Ascending aorta (tissue), 2 donors: ENCODE measurements at places on chromosomes 4 and X.

GRCh38 chr4:1452431-1453051 lies 46.3 kb upstream of the NKX1-1 start:
- no peak overlapping the region for H3K4me3 ChIP-seq
- no peak overlapping the region for H3K27ac ChIP-seq
- H3K27me3 ChIP-seq, result no peaks in the 10 kb centered on the region
- no peak for DNase-seq
- no peaks in the 10 kb centered on the region for H3K4me1 ChIP-seq

DNA sequence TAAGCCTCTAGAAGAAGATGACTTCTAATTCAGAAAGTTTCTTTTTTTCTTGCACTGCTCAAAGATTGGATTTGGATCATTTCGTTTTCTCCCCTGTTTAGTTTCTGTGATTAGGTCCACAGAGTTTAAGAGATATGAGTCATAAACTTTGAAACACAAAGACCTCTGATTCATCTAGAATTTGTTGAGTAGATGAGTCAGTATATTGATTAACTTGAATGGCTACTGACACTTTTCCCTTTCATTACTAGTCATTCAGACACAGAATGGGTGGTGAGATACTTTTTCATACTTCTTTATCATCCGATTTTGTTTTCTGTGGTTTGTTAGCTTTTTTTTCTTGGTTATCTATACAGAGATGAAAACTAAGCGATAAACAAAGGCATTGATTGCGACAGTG lies 34.1 kb upstream of the AFF2 start:
- no peaks in the 10 kb centered on the region for H3K4me1 ChIP-seq
- no peak for DNase-seq
- H3K36me3 ChIP-seq, result no peaks in the 10 kb centered on the region
- H3K27me3 ChIP-seq, result no peaks in the 10 kb centered on the region

- H3K4me3 ChIP-seq, result no peak overlapping the region
- no peak for DNase-seq
- H3K27ac ChIP-seq, result no peak overlapping the region
- no peaks in the 10 kb centered on the region for H3K27me3 ChIP-seq
- H3K36me3 ChIP-seq, result no peaks in the 10 kb centered on the region
Observed at GRCh38 chr4:174549721-174550120, 27.4 kb upstream of the HPGD start.

DNA sequence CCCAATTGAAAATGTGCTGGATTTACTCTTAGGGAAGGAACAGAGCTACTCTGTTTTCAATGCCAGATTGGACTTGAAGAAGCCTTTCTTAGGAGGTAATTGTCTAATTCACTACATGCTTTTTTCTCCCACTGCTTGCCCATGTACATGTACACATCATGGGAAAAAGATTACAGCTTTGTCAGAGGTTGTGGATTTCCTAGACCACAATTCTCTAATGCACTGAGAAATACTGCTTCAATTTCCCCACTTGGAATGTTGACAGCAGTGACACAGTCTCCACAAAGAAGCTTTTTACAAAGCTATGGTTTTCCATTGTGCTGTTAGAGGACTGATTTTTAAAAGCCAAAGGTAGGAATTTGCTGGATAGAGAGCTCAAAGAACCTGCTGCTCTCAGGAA lies 19.5 kb downstream of the ZAR1 start:
- no peaks in the 10 kb centered on the region for H3K4me1 ChIP-seq
- no peaks in the 10 kb centered on the region for H3K27me3 ChIP-seq
- no peak for DNase-seq
- H3K4me3 ChIP-seq, result no peak overlapping the region
- peaks cover 60% of the 10 kb centered on the region for H3K36me3 ChIP-seq
- no peak overlapping the region for H3K27ac ChIP-seq

DNA sequence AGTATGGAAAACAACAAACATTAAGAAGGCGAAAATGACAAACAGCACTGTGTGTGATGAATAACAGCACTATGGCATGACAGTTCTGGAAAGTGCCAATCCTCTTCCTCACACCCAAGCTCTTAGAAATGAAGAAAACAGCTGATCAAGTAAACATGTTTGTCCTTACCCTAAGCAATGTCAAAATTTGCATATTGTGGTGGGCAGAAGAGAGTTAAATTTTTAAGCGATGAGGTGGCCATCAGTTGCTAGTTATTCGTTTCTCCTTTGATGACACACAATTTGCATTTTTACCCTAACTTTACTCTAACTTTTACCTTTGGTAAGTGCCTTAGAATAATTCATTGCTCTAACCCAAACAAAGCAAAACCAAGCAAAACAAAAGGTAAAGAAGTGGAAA lies 8.8 kb downstream of the PROM1 start:
- no peaks in the 10 kb centered on the region for H3K27me3 ChIP-seq
- H3K4me1 ChIP-seq, result no peaks in the 10 kb centered on the region
- H3K4me3 ChIP-seq, result no peak overlapping the region
- no peak overlapping the region for H3K27ac ChIP-seq
- no peak for DNase-seq

- H3K27ac ChIP-seq, result no peak overlapping the region
- no peaks in the 10 kb centered on the region for H3K27me3 ChIP-seq
- peaks cover 5% of the 10 kb centered on the region for H3K4me1 ChIP-seq
Observed at GRCh38 chr4:121030131-121030530, 42.2 kb downstream of the NDNF start.

DNA sequence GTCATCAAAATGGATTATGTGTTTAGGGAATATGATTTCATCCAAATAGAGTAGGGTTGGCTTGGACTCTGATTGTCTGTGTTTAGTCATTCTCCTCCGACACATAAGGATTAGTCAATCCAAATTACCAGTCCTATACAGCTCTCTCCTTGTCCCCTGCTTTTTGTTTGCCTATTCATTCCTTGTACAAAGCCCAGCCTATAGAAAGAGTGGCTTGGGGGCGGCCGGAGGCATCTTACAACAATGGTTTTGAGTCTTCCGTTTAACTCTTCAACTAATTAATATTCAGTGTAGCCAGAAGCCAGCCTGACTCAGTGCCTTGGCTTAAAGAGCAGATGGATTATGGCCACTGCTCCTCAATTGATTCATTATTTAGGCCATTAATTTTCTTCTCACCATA lies 796.6 kb upstream of the POU3F4 start:
- H3K27me3 ChIP-seq, result no peaks in the 10 kb centered on the region
- DNase-seq, result no peak
- no peaks in the 10 kb centered on the region for H3K4me1 ChIP-seq
- H3K27ac ChIP-seq, result no peak overlapping the region

DNA sequence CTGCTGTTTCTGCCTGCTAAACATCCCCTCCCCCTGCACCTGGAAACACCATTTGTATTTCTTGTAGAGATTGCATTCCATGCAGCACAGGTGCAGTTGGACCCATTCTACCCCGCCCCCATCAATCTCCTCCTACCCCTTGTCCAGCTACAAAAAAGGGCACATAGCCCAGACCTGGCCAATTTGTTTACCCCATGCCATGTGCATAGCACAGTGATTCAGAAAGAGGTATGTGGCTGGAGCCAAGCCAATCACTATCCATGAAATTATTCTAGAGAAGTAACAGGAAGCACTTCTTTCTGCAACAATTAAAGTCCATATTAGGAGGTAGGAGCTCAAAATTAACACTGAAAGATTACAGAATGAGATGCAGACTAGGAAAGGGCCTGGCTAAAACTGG lies 20.2 kb upstream of the TMEM184C start:
- no peak overlapping the region for H3K4me3 ChIP-seq
- no peaks in the 10 kb centered on the region for H3K36me3 ChIP-seq
- H3K27ac ChIP-seq, result peak overlapping the region; percentile 33
- peak; percentile 67 for DNase-seq

- DNase-seq, result no peak
- H3K4me1 ChIP-seq, result no peaks in the 10 kb centered on the region
- H3K4me3 ChIP-seq, result no peak overlapping the region
- H3K27ac ChIP-seq, result no peak overlapping the region
Observed at GRCh38 chrX:78377186-78377585, 49.8 kb upstream of the CYSLTR1 start.

DNA sequence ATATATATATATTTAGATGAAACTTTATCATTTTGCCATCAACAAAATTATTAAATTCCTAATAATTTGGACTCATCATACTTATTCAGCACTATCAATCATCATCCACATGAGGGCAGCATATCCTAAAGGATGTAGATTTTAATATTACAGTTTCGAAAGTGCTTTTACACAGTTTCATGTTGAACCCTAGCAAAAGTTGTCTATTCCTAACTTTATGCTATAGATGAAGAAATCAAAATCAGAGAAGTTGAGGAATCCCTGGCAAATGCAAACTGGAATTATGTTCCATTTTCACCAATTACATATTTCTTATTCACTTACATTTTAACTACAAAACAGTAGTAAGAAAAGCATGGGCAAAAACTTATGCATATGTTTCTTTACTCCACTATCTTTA lies 36.6 kb upstream of the UGT2A1 start:
- H3K4me1 ChIP-seq, result no peaks in the 10 kb centered on the region
- H3K27ac ChIP-seq, result no peak overlapping the region
- H3K27me3 ChIP-seq, result no peaks in the 10 kb centered on the region
- H3K4me3 ChIP-seq, result no peak overlapping the region

GRCh38 chr4:162498168-162498567 lies 334.4 kb upstream of the FSTL5 start:
- no peak overlapping the region for H3K27ac ChIP-seq
- H3K27me3 ChIP-seq, result no peaks in the 10 kb centered on the region

- no peaks in the 10 kb centered on the region for H3K27me3 ChIP-seq
- H3K27ac ChIP-seq, result no peak overlapping the region
- no peak overlapping the region for H3K4me3 ChIP-seq
- no peaks in the 10 kb centered on the region for H3K4me1 ChIP-seq
Observed at GRCh38 chrX:106454991-106455390, 156.8 kb upstream of the RADX start.

DNA sequence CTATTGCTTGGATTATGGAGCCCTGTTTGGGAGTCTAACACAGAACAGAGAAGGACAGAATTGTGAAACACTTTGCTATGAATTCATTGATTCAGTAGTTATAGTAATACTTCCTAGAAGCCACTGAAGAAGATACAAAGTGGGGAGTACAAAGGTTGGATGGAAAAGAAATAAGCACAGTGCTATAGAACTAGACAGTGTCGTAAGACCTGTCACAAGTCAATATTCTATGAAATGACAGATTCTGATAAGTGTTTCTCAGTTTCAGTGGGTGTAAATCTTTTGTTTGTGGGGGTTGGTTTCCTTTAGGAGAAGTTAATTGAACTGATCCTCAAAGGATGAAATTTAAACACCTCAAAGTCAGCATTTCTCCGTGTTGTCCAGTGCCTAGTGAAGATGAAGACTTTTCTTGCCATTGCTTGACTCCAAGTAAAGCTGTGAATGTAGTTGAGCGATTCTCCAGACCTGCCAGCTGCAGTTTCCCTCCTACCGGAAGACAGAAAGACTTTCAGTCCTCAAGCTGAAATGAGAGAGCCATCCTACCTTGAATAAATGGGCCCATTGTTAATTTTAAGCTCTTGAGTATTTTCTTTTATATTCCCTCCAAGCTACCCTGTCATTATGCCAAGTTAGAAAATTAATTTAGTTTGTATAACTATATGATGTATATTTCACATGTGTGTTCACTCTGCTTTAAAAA lies 7.9 kb downstream of the PDLIM5 start:
- H3K4me3 ChIP-seq, result peak overlapping the region; percentile 10
- H3K27ac ChIP-seq, result peak overlapping the region; percentile 14
- H3K36me3 ChIP-seq, result peaks cover 3% of the 10 kb centered on the region
- H3K4me1 ChIP-seq, result peaks cover 58% of the 10 kb centered on the region

GRCh38 chrX:19331831-19332230 lies 11.9 kb upstream of the PDHA1 start:
- H3K27ac ChIP-seq, result no peak overlapping the region
- H3K27me3 ChIP-seq, result no peaks in the 10 kb centered on the region
- no peaks in the 10 kb centered on the region for H3K36me3 ChIP-seq
- DNase-seq, result no peak
- H3K4me3 ChIP-seq, result no peak overlapping the region
- no peaks in the 10 kb centered on the region for H3K4me1 ChIP-seq

DNA sequence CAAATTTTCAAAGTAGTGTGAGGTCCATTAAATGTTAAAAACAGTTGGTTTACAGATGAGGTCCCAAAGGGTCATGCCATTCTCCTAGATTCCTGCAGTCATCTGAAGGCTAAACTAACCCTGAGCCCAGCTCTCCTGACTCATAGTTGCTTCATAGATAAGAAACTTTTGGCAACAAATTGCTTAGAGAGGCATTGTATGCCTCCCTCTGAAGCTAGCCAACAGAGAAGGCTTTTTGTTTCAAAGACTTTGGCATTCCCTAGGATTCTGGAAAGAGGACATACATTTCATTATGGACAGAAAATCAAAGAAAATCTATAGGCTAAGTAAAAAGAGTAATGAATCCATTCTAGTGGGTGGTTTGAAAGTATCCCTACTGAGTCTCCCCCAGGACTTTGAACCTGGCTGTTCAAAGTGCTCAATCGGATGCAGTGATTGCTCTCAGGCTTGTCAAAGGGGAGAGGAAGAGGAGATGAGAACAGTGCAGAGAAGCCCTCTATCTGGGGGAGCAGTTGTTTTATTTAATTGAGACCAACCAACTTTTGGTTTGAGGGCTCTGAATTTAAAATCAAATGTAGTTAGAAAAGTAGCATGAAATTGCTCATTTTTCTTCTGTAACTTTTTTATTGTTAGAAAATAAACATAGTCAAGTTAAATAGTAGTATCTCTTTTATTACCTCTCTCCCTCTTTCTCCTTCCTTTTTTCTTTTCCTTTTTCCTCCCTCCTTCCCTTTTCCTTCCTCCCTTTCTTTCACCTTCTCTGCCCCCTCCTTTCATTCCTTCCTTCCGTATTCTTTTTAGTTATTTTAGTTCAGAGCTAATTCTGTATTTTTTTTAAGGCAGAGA lies 72.3 kb upstream of the ZNF518B start:
- no peak for DNase-seq
- H3K27me3 ChIP-seq, result no peaks in the 10 kb centered on the region
- no peaks in the 10 kb centered on the region for H3K36me3 ChIP-seq
- H3K4me3 ChIP-seq, result no peak overlapping the region
- no peak overlapping the region for H3K27ac ChIP-seq

- H3K27ac ChIP-seq, result no peak overlapping the region
- H3K4me3 ChIP-seq, result no peak overlapping the region
- no peaks in the 10 kb centered on the region for H3K27me3 ChIP-seq
- H3K36me3 ChIP-seq, result no peaks in the 10 kb centered on the region
- no peaks in the 10 kb centered on the region for H3K4me1 ChIP-seq
- no peak for DNase-seq
Observed at GRCh38 chr4:151808542-151808941, 47.7 kb upstream of the GATB start.

DNA sequence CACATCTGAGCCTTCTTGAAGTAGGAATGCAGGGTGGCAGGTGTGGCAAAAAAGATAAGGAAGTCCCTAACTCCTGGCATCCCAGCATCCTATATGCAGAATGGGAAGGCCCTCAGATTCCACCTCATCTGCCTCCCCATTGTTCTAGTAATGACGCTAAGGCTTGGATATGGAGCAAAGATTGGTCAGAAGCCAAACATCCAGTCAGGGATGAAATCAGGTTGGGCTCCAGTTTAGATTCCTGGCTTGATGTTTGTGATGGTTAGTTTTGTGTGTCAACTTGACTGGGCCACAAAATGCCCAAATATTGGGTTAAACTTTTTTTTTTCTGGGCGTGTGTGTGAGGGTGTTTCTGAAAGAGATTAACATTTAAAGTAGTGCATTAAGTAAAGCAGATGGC lies 39.6 kb upstream of the MAGEA4 start:
- H3K4me1 ChIP-seq, result no peaks in the 10 kb centered on the region
- no peaks in the 10 kb centered on the region for H3K27me3 ChIP-seq
- H3K36me3 ChIP-seq, result no peaks in the 10 kb centered on the region
- no peak overlapping the region for H3K27ac ChIP-seq
- H3K4me3 ChIP-seq, result no peak overlapping the region
- no peak for DNase-seq

GRCh38 chrX:132741689-132742088 lies 216.7 kb downstream of the HS6ST2 start:
- H3K36me3 ChIP-seq, result no peaks in the 10 kb centered on the region
- H3K27me3 ChIP-seq, result no peaks in the 10 kb centered on the region
- DNase-seq, result no peak
- no peak overlapping the region for H3K27ac ChIP-seq
- no peak overlapping the region for H3K4me3 ChIP-seq
- no peaks in the 10 kb centered on the region for H3K4me1 ChIP-seq
